ENCODE measurements at places on chromosomes 2 and 18. TPM values are rescaled to one million over a fixed set of nuclear protein-coding genes. Genes with fewer than 3 reads are reported as not detected.
A peak's percentile ranks its signal among the peaks of the same experiment; 100 is the strongest.

The CCDC68 gene
- polyA plus RNA-seq, result 3.2 TPM

The CAPN14 gene
- 0.07 TPM for polyA plus RNA-seq

The PROC gene
- 5.8 TPM for polyA plus RNA-seq

The CIDEA gene
- polyA plus RNA-seq, result not detected

DNA sequence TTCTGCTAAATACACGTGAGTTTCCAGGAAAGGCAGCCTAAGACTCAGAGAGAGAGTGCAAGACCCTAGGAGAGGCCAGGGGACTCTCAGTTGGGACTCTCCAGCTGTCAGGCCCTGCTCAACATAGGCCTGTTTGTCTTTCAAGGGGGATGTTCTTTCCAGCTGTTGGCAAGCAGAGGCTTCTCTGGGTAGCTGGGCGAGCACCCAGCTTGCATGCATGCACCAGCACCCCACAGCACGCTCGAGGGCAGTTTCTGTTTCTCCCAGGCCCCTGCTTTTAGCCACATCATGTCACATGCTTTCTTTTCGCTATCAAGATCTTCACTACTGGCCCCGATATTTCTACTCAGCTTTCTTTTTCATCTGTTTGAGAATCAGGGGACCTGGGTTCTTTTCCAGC is 479.3 kb upstream of the HS6ST1 start:
- DNase-seq, result no peak

- DNase-seq, result no peak
Observed at GRCh38 chr2:231394211-231395141, 1.0 kb upstream of the B3GNT7 start.

The IL37 gene
- polyA plus RNA-seq, result not detected

DNA sequence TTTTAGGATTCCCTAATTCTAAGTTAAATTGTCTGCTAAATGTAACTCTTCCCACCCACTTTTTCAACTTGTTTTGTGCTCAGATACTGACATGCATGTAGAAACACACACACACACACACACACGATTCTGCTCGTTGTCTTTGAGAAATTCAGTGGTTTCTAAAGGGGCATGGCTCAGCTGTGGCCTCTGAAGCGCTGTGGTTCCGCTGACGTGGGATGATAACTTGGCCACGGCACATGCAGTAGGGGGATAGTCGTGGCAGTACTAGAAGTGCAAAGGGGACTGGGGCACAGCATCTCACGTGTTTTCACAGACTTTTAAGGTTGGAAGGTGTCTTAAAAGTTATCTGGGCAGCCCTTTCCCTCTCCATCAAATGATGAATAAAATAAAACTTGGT is 18.4 kb downstream of the CASP10 start:
- no peak for DNase-seq

The RIT2 gene
- not detected for polyA plus RNA-seq

- no peak for DNase-seq
Observed at GRCh38 chr2:19804639-19805260, 97.0 kb downstream of the TTC32 start.

DNA sequence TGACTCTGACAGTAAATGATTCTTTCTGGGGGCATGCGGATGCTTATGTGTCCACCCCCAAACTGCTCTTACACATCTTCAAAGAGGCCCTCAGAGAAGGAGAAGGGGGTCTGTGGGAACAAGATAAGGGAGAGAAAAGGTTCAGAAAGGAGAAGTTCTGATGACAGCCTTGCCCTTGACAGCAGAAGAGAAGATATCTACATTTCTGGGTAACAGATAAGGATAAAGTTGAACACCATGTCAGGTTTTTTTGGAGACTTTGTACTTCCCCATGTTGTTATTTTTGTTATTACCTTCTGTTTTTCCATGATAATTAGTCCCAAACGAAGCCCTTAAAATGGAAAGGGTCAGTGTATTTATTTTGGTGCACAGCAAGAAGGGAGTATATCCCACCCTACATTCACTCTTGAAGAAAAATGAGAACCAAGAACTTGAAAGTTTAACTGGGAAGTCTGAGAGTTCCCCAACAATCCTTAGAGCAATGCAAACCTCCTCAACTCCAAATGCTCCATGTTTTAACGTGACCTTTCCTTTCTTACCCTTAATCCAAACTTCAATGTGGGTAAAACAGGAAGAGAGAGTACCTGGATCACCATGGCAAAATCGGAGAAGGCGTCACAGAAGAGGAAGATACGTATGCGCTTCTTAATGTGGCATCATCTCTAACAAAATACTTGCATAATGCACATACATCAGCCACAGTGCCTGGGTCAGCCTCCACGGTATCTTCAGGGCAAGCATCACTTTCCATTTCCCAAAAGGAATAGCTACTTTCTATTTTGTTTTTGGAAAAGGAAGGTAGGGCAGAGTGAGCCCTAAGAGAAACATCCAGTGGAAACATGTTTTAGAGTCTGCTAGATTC is 264.6 kb upstream of the STON1 start:
- DNase-seq, result no peak

The SEMA4C gene
- 47.9 TPM for polyA plus RNA-seq

DNA sequence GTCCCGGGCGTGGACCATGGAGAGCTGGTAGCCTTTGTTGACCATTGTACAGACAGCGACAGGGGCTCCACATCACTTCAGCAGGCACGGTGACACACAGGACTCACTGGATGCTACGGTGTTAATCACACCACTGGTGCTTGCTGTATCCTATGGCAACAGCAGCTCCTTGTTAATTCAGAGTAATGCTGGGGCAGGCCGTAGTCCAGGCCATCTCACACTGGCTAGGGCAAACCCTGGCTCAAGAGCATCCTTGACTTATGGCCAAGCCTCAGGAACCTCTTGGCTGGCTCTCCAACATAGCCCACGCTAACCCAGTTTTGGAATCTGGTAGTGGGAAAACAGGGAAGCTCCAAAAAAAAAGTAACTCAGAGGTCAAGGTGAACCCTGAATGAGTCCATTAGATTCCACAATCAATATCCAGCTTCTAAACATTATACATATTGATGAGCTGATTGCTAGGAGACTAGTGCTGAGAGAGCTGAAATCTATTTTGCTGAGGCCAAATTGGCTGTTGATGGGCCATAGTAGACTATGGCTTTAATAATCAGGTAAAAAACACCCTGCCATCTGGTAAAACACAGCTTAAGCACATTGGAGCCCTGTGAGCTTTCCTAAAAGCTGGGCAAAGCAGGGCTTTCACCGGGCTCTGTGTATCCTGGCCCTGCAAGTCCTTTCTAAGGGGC is 253.6 kb downstream of the PRKCE start:
- DNase-seq, result no peak

- no peak for DNase-seq
Observed at GRCh38 chr2:205849136-205849535, 166.8 kb downstream of the NRP2 start.

DNA sequence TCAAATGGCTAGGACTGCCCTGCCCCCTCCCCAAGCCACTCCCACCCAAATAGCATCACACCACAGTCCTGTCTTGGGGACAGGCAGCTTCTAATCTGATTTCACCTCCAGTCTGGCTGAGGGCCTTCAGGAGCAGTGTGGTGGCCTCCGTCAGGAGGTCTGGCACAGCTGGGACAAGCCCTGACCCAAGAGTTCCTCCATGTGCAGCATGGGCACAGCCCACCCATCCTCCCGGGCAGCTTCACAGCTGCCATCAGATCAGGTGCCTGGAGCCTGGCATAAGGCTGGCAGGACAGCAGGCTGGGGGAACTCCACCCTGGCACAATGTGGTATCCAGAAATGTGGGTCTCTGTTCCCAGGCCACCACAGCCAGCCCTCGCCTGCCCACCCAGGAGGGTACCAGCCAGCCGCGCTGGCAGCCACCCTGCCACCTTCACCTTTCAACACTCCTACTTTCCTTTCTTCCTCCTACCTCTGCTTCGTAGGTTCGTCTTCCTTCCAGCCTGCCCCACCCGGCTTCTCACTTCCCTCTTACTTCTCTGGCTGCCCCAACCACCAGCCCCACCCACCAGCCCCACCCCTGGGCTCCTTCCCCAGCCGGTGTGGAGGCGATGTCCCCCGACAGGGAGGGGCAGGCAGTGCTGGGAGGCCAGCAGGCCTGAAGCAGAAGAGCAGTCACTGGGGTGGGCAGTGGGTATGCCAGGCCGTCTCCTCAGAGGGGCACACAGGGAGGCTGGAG is at the start of gene CAPG:
Gene CAPG, minus strand, starts transcription at position 522 of the 739 bp plus-strand sequence. CDS start 8,221 bp downstream, outside the sequence.
- DNase-seq, result no peak

The HOXD10 gene
- 179 TPM for polyA plus RNA-seq

DNA sequence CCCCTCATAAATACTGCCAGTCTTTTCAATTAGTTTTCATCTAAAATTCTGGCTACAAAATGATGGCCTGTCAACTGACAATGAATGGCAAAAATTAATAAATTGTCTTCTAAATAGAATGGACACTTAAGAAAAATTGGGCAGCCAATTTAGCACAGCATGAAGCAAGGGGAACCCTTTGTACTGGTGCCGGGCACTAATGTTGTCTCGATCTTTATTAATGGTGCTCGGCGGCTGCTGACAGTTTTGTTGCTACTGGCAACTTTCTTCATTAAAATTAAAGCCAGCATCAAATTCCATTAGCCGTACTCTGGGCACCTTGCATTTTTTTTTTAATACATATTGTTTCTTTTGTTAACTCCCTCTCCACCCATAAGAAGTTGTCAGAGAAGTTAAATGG is 309.3 kb downstream of the GBX2 start:
- no peak for DNase-seq

- no peak for DNase-seq
Observed at GRCh38 chr2:111030945-111031344, 89.8 kb upstream of the BCL2L11 start.

- no peak for DNase-seq
Observed at GRCh38 chr2:166092889-166093288, 34.9 kb downstream of the SCN1A start.

- no peak for DNase-seq
Observed at GRCh38 chr2:47354013-47354847, 48.7 kb upstream of the MSH2 start.

DNA sequence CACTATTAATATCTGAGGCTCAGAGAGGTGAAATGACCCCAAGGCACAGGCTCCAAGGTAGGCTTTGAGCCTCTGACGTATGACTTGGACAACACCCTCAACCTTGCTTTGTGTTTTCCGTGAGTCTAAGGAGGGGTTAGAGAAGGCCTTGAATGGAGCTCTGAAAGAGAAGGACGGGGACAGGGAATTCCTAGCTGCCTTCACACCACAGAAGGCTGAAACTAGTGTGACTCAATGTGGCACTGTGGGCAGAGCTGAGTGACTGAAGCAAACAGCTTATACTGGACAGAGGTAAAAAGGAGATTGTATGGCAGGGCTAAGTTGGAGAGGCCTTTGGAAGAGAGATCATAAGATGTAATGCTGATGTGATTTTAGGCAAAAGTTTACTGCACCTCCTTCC is 3.5 kb upstream of the NCK2 start:
- DNase-seq, result no peak

DNA sequence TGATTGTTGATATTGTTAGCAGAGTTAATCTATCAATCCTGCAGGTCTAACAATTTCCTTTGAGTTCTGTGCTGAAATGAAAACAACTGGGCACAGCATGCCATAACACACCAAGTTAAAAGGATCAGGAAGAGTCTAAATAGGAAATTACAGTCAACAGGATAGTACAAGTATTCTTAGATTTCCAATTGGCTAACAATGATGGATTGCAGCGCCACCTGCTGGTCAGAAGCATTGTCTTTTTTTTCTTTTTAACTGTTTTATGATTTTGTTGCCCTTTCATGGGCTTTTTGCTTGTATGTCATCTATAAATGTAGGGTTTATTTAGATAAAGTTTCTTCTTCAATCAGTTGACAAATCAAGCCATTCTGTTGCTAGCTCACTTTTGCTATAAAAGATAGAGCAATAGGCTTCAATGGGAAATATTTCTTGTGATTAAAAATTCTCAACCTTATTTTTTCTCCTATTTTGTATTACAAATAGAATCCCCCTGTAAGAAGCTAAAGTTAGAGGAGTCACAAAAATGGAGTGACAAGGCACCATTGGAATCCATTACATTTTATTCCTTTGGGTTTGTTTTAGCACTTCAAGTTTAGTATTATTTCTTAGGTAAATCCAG is 40.8 kb upstream of the RPRM start:
- DNase-seq, result peak; percentile 36

GRCh38 chr18:54713386-54713785 is 114.9 kb upstream of the RAB27B start:
- no peak for DNase-seq

- no peak for DNase-seq
Observed at GRCh38 chr2:191391171-191391570, 146.0 kb downstream of the MYO1B start.

DNA sequence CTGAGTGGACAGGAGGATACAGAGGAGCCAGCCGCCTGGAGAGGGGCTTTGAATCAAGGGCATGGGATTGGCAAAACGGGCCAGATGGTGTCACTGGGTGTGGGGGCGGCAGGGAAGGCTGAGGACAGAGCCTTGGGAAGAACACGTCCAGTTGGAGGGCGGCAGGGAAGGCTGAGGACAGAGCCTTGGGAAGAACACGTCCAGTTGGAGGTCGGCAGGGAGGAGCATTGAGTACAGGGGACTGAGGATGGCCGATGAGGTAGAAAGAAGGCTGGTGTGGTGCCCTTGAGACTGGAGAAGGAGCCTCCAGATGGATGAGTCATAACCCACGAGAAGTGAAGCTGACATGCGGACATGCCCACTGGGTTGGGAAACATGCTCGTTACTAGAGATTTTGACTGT is 4.5 kb downstream of the HES6 start:
- DNase-seq, result no peak

DNA sequence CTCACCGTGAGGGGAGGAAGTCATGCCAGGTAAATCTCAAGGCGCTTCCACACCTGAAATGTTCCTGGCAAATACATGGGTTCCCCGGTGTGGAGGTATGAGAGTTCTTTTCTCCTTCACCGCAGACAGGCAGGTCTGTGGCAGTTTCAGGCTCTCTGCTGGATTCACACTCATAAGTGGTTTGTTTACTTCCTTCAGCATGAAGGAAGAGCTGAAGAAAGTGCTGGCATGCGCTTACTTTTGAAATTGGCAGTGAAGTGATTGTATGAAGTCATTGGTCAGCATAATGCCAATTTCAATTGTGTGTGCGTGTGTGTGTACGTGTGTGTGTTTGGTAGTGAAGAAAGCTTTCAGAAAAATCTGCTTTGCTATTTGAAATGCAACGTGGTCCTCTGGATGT is 43.4 kb downstream of the RNF144A start:
- DNase-seq, result no peak

GRCh38 chr2:61640406-61640805 is 102.2 kb upstream of the XPO1 start:
- DNase-seq, result no peak

- no peak for DNase-seq
Observed at GRCh38 chr2:9797681-9798556, 45.4 kb upstream of the TAF1B start.
